ENCODE measurements at places on chromosomes 1 and 21. TPM values are rescaled to one million over a fixed set of nuclear protein-coding genes. Genes with fewer than 3 reads are reported as not detected.
A peak's percentile ranks its signal among the peaks of the same experiment; 100 is the strongest.

- peak; percentile 11 for DNase-seq
Measured at GRCh38 chr1:180863158-180863775, 49.4 kb upstream of the KIAA1614 start.

DNA sequence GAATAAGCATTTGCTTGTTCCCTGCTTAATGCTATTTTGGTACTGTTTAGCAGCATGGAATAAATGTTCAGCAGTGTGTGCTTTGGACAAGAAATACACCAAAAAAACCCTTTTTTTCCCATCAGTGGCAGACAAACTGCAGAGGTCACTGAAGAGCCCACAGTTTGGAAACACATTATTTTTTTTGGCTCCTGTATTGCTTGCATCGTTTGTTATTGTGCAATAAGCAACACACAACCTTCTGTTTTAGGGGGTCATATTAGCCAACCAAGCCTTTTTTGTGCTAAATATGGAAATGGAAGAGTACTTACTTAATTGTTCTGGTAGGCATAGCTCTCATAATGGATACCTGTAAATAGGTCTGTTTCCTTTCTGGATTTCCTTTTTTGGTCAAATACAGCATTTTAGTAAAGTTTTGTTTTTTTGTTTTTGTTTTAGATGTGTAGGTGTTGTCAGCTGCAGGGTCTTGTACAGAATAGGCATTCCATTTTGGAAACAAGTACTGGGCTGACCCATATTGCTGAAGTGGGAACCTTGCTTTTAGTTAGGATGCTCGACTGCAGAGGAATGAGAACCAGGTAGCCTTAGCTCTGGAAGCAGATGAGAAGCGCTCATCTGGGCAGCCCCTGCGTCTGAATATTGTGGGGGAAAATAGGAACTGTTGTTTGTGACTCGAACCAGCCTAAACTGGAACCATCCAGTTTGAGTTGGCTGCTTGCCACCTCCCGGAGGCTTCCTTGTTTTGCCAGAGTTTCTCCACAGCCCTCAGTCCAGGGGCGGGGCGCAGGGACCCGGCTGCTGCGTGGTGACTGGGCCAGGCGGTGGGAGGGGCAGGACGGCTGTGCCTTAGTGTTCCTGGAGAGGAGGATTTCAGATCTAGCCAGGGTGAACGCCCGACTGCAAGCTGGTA is 38.4 kb downstream of the SPEN start:
- peak; percentile 97 for DNase-seq

GRCh38 chr1:223363856-223364684 is at the start of gene SUSD4:
SUSD4 (minus strand) TSS chr1:223364176; CDS start chr1:223363425, 751 bp downstream.
- DNase-seq: peak; percentile 38

DNA sequence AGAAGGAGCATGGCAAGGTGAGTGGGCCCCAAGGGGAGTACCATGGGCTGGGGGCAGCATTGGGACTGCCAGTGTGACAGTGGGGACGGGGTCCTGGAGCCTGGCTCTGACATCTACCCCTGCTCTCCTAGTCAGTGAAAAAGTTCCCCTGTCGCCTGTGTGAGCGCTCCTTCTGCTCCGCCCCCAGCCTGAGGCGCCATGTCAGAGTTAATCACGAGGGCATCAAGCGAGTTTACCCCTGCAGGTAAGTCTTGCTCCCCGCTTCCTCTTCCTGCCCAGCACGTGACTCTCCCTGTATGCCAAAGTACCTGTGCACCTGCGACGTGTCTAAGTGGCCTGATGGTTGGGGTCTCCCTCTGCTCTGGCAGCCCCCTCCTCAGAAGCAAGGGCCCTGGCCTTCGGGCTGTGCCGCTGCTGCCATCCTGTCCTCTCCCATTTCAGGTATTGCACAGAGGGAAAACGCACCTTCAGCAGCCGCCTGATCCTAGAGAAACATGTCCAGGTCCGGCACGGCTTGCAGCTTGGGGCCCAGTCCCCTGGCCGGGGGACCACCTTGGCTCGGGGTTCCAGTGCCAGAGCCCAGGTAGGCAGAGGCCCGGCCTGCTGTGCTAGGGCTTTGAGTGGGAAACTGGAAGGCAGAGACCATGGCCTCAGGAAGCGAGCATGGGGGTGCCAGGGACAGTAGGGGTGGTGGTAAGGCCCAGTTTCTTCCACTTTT is 8.1 kb downstream of the ZNF687 start:
- DNase-seq: no peak

DNA sequence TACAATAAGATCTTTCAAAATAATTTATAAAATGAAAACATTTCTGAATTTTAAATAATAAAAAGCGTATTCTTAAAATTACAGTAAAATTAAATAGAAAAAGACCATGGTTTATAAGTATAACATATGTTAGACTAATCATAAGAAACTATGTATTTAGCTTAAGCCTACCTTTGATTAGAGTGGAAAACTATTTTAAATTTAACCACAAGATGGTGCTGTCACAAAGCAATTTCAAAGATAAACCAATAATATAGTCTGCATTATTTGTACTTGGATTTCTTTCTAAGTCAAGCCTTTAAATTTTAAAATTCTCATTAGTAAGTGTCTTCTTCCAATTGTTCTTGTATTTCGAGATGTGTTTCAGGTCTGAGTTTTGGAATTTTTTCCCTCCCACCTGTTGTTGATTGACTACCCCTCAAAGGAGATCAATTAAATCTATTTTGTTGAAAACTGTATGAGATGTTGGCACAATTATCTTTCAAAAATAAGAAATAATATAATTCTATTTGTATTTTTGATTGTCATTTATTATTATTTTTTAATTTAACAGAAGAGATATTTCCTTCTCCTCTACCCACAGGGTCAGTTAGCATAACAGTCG is 459.8 kb downstream of the KCNT2 start:
- DNase-seq: no peak

- DNase-seq: no peak
Measured at GRCh38 chr1:31011719-31012118, 53.8 kb downstream of the PUM1 start.

- peak; percentile 64 for DNase-seq
Measured at GRCh38 chr1:157369808-157370521, 182.3 kb downstream of the FCRL5 start.

Gene NCMAP
- total RNA-seq: not detected

DNA sequence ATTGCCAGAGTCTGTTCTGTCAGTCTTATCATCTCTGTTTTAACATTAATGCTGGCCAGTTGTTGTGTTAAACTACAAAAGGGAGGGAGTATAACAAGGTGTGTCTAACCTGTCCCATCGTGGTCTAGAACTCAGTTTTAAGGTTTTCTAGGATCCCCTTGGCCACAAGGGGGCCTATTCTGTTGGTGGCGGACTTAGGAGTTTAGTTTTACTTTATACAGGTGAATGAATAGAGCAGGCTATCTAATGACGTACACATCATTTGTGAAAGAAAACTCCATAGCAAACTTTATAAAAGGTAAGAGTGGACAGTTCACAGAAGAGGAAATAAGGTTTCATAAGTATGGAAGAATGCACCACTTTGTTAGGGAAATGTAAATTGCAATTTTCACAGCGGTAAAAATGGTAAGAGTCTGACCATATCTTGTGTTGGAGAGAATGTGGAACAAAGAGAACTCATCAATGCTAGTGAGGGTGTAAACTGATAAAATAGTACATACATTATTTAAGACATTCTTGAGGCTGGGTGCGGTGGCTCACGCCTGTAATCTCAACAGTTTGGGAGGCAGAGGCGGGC is 2.5 kb upstream of the ATF6 start:
- no peak for DNase-seq

Gene FCGR1A
- total RNA-seq: not detected

DNA sequence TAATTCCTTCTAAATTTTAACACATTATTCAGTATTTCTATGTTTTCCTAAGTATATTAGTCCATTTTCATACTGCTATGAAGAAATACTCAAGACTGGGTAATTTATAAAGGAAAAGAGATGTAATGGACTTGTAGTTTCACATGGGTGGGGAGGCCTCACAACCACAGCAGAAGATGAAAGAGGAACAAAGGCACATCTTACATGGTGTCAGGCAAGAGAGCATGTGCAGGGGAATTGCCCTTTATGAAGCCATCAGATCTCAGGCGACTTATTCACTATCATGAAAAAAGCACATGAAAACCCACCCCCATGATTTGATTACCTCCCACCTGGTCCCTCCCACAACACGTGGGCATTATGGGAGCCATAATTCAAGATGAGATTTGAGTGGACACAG is 15.6 kb downstream of the GBP5 start:
- no peak for DNase-seq

GRCh38 chr1:234624724-234625117 is 14.7 kb upstream of the IRF2BP2 start:
- no peak for DNase-seq

- no peak for DNase-seq
Measured at GRCh38 chr21:15275615-15276235, 210.9 kb upstream of the NRIP1 start.

Gene HCRTR1
- not detected for total RNA-seq

Gene CD160
- 1.6 TPM for total RNA-seq

Gene TNFRSF8
- total RNA-seq: not detected

DNA sequence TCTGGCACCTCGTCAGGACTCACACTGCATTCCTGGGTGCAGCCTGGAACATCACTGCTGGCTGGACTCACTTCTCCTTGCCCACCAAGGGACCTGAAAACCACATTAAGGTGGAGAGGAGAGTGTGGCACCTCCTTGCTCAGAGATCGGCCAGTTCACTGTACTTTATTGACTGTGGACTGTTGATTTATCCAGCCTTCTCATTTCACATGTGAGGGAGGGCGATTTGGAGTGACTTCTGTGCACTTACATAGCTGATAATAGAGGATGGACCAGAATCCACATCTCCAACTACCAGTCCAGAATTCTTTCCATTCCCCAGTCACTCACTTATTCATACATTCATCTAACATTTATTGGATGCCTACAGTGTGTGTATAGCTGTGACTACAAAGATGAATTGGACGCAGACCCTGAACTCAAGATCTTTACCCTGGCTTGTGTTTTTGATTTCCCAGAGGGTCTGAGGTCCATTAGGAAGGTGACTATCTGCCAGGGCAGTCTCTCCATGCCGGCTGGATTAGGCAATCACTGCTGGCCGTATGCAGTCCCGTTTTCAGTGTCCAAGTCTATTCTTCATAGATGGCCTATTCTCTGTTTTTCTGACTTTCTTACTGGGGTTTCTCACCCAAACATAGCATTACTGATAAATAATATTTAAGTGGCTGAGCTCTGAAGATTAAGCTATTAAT is 233.5 kb upstream of the SGIP1 start:
- no peak for DNase-seq

DNA sequence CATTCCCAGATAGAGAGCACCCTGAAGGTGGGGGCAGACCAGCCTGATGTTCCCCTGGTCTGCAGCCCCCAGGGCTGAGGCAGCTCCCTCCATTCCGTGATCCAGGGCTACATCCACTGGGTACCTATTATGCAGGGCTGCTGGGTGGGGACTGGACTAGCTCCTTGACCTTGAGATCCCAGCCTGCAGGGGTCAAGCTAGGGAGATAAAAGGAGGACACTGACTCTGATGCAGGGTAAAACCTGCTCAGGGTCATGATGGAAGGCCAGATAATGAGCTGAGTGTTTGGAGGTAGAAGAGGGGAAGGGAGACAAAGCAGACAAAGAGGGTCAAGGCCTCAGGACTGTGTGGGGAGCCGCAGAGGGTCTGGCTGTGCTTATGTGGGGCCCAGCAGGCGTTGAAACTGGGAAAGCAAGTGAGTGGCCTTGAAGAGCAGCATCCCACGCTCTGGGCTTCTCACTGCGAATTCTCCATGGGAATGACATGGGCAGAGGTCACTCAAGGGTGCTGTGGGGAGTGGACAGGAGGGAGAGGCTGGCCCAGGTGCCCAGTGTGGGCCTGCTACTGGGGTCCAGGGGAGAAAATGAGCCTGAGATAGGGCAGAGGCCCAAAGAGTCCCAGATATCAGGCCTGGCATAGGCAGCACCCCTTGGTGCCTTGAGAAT is 9.7 kb downstream of the FOXO6 start:
- no peak for DNase-seq

Gene GART
- 86.7 TPM for total RNA-seq

DNA sequence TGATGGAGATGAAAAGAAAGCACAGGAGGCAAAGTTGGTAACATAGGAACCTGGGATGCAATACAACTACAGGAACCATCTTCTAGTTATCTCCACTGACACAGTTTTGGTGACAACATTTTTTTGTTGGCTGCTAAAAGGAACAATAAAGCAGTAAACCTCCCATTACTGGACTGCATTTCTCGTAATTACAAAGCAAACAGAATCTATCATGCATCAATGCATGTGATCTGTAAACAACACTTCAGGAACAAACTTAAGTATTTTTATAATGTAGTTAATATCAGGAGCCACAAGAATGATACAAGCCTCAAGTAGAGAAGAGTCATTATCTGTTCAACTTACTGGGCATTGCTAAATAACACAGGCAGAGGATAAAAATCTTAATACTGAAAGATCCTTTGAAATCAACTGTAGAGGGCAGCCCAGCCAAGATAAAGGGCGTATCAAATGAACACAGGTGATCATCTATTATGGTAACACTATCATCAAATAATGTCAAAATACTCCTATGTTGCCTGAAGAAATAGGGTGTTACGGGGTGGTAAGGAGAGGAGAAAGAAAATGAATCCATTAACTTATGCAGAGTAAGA is 193.3 kb downstream of the EIF4G3 start:
- no peak for DNase-seq

Gene BACE2
- total RNA-seq: 49.4 TPM

Gene TRPM2
- not detected for total RNA-seq

GRCh38 chr1:216090556-216090955 is 332.7 kb downstream of the USH2A start:
- no peak for DNase-seq
